Keratinocyte (primary cell): ENCODE measurements at places on chromosomes 11 and 22. TPM values are rescaled to one million over a fixed set of nuclear protein-coding genes. Genes with fewer than 3 reads are reported as not detected.

The OR52E8 gene
- polyA plus RNA-seq = not detected in 3 replicates

The SUSD2 gene
- 0.01 to 0.10 TPM (median 0.03 TPM) in 3 replicates for polyA plus RNA-seq

The RASSF10 gene
- polyA plus RNA-seq = 1.4 to 2.1 TPM (median 1.6 TPM) in 3 replicates

The PHLDA2 gene
- 24.3 to 36.0 TPM (median 27.3 TPM) in 3 replicates for polyA plus RNA-seq

The MS4A8 gene
- polyA plus RNA-seq = not detected in 3 replicates

The PKNOX2 gene
- polyA plus RNA-seq = 0.03 to 0.05 TPM (median 0.03 TPM) in 3 replicates

DNA sequence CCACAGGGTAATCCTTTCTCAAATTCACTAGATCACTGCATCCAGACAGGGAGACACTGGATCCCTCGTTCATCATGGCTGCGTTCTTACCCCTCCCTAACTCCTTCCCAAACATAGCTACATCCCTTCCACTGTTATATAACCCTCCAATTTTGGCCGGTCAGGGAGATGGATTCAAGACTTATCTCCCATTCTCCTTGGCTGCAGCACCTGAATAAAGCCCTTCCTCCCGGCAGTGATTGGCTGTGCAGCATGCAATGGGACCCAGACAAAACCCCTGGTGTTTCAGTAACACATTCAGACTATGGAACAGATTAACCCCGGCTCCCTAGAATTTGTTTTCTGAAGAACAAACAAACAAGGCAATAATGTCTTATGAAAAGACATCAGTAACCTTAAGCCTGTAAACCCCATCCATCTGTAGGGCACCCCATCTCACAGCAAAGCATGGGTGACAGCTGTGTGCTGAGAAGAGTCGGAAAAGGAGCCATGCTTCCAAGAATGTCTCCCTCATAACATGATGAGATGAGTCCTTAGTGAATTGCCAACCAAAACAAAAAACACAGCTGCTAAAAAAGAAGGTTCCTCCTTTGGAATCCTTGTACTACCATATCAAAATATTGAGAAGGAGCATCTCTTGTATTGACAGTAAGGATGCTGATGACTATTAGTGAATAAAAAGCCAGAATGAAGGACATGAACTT, 5.0 kb downstream of the MIF start:
- no peak for DNase-seq
- H3K36me3 ChIP-seq = peaks cover 19% of the 10 kb centered on the region
- peaks cover 20% of the 10 kb centered on the region for H3K4me1 ChIP-seq
- no peak overlapping the region for H3K27ac ChIP-seq
- H3K27me3 ChIP-seq = no peaks in the 10 kb centered on the region
- H3K4me3 ChIP-seq = no peak overlapping the region

GRCh38 chr11:1348146-1348795, 38.8 kb upstream of the TOLLIP start:
- H3K36me3 ChIP-seq = no peaks in the 10 kb centered on the region
- H3K27ac ChIP-seq = no peak overlapping the region
- no peaks in the 10 kb centered on the region for H3K4me1 ChIP-seq
- no peak overlapping the region for H3K4me3 ChIP-seq
- DNase-seq = no peak

- H3K4me3 ChIP-seq = no peak overlapping the region
- H3K27me3 ChIP-seq = no peaks in the 10 kb centered on the region
- H3K36me3 ChIP-seq = no peaks in the 10 kb centered on the region
- no peak overlapping the region for H3K27ac ChIP-seq
- peaks cover 17% of the 10 kb centered on the region for H3K4me1 ChIP-seq
- DNase-seq = no peak
Observed at GRCh38 chr11:9617940-9618339, 44.5 kb downstream of the WEE1 start.

DNA sequence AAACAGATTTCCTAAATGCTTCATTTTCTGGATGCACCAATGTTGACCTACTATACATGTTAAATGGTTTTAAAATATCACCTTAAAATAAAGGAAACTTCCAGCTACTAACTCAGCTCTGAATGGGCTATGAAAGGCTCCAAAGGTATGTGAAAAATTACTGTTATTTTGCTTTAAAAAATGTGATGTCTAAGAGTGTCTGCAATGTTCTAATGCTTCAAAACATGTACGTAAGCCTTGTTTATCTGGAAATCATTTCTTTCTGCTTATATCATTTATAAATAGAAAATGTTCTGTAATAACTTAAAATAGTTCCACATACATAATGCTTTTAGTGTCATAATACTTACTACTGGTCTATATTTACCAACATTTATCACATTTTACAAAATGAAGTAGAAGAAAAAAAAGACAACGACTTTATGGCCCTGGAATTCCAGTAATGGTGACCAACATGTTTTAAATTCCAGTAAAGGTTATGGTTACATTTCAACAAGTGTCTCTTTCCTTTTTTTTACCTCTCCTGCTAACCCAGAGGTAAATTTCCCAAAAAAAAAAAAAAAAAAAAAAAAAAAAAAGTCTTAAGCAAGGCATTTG, 2.5 kb downstream of the BDNF start:
- DNase-seq = no peak
- no peaks in the 10 kb centered on the region for H3K36me3 ChIP-seq
- H3K27me3 ChIP-seq = peaks cover 49% of the 10 kb centered on the region
- no peak overlapping the region for H3K4me3 ChIP-seq
- peaks cover 15% of the 10 kb centered on the region for H3K4me1 ChIP-seq

GRCh38 chr11:45494738-45495137, 170.7 kb downstream of the CHST1 start:
- H3K27me3 ChIP-seq = no peaks in the 10 kb centered on the region
- H3K4me1 ChIP-seq = no peaks in the 10 kb centered on the region

DNA sequence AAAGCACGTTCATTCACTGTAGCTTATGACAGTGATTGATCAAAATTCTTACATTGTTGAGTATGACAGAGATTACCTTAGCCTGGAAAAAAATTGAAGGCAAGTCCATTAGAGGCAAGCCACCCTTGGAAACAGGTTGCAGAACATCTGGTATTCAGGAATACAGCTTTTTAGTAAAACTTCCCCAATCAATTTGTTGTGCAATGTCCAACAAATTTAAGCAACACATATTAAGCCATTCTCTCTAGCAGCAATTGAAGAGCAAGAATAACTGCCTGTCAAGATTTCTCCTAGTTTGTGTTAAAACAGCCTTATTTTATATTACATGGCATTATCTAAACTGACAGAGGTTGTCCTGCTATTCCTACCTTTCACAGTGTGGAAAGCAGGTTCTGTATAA, 37.0 kb downstream of the BCL2L13 start:
- no peak overlapping the region for H3K4me3 ChIP-seq
- no peaks in the 10 kb centered on the region for H3K4me1 ChIP-seq
- DNase-seq = no peak
- H3K27ac ChIP-seq = no peak overlapping the region
- no peaks in the 10 kb centered on the region for H3K27me3 ChIP-seq

DNA sequence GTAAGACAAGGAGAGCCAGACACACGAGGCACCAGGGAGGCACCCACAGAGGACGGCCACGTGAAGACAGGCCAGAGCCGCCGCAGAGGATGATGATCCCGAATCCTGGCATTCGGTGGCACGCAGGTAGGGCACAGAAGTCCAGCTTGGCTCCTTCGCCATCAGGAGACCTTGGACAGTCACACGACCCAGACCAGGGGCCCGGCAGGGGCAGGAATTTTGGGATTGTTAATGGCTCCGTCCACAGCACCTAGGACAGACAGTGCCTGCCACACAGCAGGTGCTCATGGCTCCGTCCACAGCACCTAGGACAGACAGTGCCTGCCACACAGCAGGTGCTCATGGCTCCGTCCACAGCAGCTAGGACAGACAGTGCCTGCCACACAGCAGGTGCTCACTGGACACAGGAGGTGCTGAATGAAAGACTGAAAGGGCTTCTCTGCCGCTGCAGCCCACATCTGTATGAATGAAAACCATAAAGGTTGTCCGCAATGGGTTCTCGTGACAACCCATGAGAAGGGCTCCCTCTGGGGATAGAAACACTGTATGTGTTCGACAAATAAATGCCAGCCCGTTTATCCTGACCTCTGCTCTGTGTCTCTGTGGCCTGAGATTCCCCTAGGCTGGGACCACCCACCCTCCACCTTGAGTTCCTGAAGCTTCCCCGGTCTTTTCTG, 341.6 kb downstream of the CTTN start:
- no peaks in the 10 kb centered on the region for H3K36me3 ChIP-seq
- no peaks in the 10 kb centered on the region for H3K4me1 ChIP-seq
- DNase-seq = no peak
- no peak overlapping the region for H3K4me3 ChIP-seq

- H3K4me1 ChIP-seq = peaks cover 50% of the 10 kb centered on the region
- peak overlapping the region; percentile 29 for H3K27ac ChIP-seq
- H3K36me3 ChIP-seq = no peaks in the 10 kb centered on the region
- H3K27me3 ChIP-seq = no peaks in the 10 kb centered on the region
Observed at GRCh38 chr11:65559951-65560537, 1.9 kb upstream of the LTBP3 start.
